ENCODE measurements at places on chromosomes 11 and 22.

GRCh38 chr11:61718621-61719302 is 33.7 kb upstream of the MYRF start:
- no peak for DNase-seq

DNA sequence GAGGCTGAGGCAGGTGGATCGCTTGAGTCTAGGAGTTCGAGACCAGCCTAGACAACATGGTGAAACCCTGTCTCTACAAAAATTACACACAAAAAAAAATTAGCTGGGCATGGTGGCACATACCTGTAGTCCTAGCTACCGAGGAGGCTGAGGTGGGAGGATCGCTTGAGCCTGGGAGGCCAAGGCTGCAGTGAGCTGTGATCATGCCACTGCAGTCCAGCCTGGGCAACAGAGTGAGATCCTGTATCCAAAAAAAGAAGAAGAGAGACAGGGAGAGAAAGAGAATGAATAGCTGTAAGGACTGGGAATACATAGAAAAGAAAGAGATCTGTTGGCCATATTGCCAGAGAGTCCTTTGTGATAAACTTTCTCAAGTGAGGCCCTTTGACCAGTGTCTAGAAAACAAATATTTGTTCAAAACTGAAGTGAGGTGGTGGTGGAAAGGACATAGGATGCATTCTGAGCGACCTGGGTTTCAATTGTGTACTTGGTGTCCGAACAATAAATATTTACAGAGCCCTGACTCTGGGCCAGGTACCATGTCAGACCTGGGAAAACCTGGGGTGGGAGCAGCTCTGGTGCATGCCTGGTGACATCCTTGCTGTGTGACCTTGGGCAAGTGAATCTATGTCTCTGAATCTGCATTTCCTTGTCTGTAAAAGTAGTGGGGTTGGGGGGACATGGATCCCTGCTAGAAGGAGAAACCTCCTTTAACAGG is 89.6 kb upstream of the CRYBB3 start:
- no peak for DNase-seq

GRCh38 chr22:23786261-23786710 is 480 bp upstream of the SMARCB1 start:
- no peak for DNase-seq

- peak; percentile 3 for DNase-seq
These were observed 37.3 kb downstream of the PHF21B start for GRCh38 chr22:44972363-44973083.

- DNase-seq: no peak
These were observed 1.9 kb upstream of the THAP7 start for GRCh38 chr22:21003782-21004181.

Data from CD4-positive, alpha-beta T cell treated with Interleukin-21 for 1 hour (primary cell).